ENCODE measurements at places on chromosomes 12 and 14. TPM values are rescaled to one million over a fixed set of nuclear protein-coding genes. Genes with fewer than 3 reads are reported as not detected.

GRCh38 chr14:74426202-74426582 is at the start of gene SYNDIG1L:
Gene SYNDIG1L (minus strand): TSS chr14:74426210. CDS start chr14:74409744, 16,466 bp downstream.
- no peak for DNase-seq

DNA sequence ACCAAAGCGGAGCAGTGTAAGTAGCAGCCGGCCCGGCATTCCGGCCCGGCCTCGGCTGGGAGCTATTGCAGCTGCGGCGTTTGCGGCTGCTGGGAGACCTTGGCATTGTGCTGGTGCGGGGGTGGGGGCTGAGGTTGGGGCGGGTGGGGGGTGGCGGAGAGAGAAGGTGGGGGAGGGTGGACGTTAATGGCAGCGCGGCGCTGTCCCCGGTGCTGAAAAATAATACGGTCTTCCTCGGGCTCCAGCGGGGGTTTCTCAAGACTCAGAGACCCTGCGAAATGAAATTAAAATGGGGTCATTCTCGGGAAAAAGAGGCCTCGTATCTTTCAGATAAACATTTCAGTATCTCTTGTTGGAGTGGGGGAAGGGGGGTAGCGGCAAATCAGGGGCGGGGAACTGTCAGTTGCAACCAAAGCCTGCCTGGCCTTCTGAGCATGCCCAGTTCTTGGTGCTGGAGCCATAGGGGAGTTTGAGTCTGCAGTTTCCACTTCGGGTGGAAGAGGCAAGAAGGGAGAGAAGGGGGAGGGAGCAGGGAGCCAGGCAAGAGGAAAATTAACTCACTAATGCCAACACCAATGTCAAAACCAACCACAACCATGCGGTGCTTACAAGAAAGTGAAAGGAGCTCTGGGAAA is 414 bp downstream of the UNC79 start:
- DNase-seq: no peak

Gene MIP
- total RNA-seq: not detected

DNA sequence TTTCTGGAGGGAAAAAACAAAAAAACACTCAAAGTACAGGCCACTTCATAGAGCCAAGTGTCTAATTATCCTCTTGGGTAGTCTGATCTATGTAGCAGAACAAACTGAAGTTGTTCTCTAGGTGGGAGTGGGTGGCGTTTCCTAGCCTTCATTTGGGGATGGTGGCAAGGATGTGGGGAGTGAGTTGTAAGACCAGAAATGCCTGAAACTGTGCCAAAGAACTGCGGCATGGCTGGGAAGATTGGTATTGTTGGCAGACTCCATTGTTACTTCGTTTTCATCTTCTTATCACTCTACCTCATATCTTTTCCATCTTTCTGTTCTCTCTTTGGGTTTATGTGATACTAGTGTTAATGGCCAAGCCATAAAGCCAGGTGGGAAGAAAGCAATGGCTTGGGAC is 177.3 kb upstream of the DDHD1 start:
- DNase-seq: no peak

- no peak for DNase-seq
These were observed 96.6 kb upstream of the NEDD1 start for GRCh38 chr12:96810477-96810876.

Gene EPYC
- not detected for total RNA-seq

DNA sequence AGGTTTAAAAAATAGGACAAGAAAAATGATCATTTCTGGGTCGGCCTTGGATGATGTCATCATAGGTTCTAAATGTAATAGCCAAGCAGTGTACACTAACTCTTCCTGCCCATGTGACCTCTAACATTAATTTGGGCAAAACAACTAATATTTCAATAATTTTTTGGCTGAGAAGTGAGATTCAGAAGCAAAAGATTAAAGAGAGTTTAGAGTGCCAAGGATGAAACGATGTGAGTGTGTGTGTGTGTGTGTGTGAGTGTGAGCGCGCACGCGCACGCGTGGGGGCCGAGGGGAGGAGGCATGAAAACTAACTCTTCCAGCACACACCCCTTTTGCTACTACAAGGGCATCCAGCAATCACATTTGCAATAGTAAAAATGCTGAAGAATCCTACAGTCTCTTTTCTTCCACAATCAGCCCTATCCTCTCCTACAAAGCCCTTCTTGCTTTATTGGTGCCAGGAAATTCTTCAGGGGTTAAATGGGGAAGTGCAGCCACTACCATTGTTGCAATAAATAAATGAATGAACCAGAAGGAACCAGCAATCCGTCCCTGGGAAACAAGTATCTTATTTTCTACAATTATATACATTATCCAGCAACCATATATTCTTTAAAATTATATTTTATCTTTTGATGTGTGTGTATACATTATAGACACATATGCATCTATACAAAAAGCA is 52.9 kb downstream of the PEBP1 start:
- DNase-seq: no peak

Gene CCT2
- 238 TPM for total RNA-seq

Gene YEATS4
- 51.0 TPM for total RNA-seq

DNA sequence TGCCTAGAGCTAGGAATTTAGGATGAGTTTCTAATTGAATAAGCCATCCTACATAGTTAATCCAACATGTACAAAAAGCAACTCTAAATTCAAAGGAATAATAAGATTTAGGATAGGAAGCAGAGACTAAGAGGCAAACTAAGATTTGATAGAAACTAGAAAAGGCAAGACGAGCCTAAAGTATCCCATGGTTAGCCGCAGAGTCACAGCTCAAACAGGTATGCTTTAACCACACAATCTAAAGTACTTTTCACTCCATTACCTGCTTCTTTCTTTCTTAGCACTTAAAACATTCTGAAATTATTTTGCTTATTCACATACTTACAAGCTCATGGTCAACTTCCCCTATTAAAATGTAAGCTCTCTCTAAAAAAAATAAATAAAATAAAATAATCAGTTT is 51.8 kb downstream of the OTOGL start:
- no peak for DNase-seq

DNA sequence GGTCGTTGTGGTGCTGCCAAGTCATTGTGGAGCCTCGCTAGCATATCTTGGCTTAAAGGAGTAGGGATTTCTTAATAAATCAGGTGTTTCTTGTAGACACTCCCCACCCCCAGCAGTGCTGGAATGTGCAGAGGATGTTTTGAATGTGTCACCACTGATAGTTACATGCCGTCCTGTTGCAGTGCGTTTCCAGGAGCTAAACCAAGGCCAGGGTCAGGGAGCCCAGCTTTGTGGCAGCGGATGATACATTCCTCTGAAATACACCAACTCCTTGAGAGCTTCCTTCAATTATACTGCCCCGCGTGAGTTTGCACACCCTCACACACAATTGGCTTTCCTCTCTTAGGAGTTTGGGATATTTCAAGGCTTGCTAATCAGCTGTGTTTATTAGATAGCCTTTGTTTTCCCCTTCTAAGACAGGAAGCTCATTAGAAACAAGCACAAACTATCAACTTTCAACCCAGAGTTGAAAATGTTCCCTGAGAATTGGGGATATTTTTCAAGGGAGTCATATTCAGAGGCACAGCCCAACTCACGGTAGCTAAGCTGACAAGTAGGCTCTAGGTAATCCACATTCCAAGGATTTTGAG is 154.9 kb downstream of the C12orf75 start:
- DNase-seq: no peak

DNA sequence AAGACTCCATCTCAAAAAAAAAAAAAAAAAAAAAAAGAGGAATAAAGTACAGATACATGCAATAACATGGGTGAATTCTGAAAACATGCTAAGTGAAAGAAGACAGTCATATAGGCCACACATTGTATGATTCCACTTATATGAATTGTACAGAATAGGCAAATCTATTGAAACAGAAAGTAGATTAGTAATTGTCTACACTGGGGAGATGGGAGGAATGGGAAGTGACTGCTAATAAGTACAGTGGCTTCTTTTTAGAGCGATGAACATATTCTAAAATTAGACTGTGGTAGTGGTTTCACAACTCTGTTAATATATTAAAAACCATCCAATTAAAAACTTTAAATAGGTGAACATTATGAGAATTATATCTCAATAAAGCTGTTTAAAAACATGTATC is 74.4 kb downstream of the ANKS1B start:
- no peak for DNase-seq

DNA sequence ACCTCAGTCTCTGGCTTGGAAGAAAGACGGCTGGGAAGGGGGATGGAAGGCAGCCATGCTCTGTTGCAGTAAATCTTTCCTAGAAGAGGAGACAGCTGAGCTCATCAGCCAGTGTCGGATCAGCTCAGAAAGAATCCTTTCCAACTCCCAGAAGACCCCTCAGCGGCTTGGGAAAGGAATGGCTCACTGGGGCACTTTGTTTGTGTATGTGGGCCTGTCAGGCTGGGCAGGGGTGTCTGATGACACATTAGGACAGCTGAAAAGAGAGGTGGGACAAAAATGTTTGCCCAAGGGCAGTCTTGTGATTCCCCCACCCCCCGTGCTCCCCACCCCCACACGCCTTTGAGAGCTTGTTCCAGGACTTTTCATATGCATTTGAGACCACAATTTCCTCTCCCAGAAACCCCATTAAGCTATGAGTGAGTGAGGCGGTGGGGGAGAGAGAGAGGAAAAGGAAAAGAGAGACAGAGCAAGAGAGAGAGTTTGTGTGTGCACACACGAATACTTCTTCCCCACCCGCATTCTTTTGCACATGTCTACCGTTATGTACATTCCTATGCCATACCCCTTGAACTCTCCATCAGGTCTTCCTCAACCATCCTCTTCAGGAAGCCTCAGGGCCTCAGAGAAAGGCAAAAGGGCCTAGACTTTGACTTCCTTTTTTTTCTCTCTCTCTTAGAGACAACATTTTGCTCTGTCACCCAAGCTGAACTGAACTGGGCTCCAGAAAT is 198.9 kb downstream of the ZFP36L1 start:
- no peak for DNase-seq

Gene CATSPERB
- total RNA-seq: 1.5 TPM

Gene CCDC196
- not detected for total RNA-seq

Gene CCDC177
- total RNA-seq: not detected

- DNase-seq: no peak
These were observed 238.1 kb upstream of the CRY1 start for GRCh38 chr12:107331471-107331870.

DNA sequence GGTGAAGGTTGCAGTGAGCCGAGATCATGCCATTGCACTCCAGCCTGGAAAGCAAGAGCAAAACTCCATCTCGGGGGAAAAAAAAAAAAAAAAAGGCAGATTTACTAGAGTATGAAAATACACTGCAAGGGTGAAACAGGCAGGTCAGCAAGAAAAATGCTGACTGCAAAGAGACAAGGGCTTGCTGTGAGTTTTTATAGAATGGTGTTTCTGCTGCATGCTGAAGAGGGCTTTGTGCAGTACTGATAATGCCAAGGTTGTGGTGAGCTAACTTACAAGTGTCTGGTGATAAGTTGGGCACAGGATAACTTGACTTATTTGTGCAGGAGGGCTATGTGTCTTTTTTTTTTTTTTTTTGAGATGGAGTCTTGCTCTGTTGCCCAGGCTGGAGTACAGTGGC is 25.9 kb upstream of the SRP54 start:
- no peak for DNase-seq

Gene HHIPL1
- not detected for total RNA-seq

- DNase-seq: no peak
These were observed 118.7 kb upstream of the TMCC3 start for GRCh38 chr12:94769047-94769420.

DNA sequence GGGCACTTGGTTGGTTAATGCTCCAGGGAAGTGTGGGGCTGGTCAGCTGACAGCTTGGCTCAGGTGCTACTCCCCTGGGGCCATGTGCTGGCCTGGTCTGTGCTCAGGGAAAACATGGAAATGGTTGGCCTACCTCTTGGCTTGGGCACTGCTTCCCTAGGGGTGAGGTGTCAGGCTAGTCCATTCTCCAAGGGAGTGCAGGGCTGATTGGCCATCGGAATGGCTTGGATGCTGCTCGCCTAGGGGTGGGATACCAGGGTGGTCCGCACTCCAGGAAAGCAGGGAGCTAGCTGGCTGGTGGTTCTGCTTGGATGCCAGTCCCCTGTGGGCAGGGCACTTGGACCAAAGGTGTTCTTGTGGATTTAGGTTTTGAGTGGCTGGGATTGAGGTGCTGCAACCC is 245.7 kb downstream of the RAD51B start:
- no peak for DNase-seq
